ENCODE measurements at places on chromosomes 7 and 10.

DNA sequence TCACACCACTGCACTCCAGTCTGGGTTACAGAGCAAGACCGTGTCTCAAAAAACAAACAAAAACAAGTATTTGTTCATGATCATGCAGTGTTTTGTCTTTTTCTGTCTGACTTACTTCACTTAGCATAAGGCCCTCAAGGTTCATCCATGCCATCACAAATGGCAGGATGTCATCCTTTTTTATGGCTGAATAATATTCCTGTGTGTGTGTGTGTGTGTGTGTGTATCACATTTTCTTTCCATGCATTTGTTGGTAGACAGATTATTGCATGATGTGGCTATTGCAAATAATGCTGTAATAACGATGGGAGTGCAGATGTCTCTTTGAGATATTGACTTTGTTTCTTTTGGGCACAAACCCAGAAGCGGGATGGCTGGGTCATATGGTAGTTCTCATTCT, 14.3 kb upstream of the MNX1 start:
- no peak for DNase-seq

DNA sequence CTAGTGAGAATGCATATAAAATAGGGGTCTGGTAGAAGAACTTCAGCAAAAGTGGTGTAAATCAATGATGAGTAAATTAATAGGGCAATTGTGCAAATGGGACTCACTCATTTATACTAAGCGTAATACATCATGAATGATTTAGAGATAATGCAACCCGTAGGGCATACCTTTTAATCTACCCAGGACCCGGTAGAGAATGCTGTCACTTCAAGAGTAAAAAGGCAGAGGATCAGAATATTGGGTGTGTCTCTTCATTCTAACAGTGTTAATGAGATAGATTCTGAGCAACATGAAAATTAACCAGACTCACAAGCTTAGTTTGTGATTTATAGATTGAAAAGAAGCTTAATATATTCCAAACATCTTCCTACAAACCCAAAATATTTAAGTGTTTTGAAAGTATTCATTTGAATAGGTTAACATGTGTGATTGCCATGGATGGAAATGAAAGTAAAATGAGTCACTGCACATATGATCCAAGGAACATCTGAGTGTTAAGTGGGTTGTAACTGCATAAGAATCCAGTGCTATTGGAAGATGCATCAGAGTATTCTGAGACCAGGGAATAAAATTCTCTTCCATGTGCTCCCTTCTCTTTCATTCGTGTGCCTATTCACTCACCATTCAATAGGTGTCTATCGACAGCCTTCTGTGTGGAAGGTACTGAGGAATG, 690.6 kb downstream of the AUTS2 start:
- DNase-seq = no peak

DNA sequence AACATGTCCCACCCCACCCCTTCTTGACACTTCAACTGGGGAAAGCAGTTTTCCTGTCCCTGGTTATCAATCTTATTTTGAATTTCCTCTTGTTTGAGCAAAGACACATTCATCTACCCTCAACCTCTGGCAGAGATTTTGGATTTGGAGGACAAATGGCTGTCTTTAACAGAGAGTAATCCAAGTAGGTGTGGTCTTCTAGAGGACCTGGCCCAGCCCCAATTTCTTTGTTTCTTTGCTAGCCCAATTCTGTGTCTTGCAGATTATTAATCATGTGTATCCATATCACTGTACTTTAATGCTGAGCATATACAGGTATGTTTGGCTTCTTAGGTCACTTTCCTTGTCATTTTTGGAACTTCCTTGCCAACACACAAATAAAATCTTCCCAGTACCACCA, 58.8 kb upstream of the ADCY1 start:
- no peak for DNase-seq

GRCh38 chr7:151247611-151248345, 716 bp downstream of the SMARCD3 start:
- DNase-seq = no peak

GRCh38 chr10:127932521-127933270, 25.8 kb downstream of the PTPRE start:
- DNase-seq = no peak

GRCh38 chr10:126392469-126392868, 4.2 kb upstream of the ADAM12 start:
- no peak for DNase-seq

- DNase-seq = no peak
Measured at GRCh38 chr10:29618341-29619171, 16.2 kb downstream of the SVIL start.

DNA sequence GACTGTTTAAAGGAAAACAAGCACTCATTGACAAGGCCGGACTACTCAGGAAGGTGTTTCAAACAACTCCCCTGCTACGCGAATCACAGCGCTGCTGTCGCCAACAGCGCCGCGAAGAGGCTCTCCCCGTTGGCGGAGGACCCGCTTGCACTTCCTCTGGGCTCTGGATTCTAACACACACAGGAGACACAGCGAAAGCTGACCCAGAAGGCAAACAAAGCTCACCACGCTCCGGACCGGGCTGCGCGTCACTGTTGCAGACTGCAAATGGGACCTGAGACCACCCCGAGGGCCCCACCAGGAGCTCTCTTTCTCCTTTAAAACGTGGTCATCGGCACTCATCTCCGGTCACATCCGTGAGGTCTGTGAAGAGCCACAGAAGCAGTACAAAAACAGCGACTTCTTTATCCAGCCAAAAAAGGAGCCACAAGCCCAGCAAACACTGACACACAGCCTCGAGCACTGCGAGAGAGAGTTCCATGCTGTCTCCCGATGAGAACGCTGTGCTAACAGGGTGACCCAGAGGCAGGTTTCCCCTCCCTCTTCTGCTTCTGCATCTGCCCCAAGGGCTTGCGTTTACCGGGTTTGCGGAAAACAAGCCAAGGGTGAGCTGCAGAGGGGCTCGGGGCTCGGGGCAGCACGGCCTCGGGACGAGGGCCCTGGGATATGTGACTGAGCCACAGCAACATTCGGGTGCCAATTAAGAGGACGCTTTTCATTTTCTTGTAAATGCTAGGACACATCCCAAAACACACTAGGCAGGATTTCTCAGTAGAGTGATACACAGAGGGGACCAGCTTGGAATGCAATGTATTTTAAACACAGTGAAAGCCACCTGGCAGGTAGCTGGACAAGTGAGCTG, 41.3 kb downstream of the AMZ1 start:
- DNase-seq = no peak

GRCh38 chr10:99966306-99966705, 43.4 kb downstream of the DNMBP start:
- DNase-seq = no peak

- DNase-seq = no peak
Measured at GRCh38 chr10:72625276-72625607, 637 bp downstream of the MICU1 start.

DNA sequence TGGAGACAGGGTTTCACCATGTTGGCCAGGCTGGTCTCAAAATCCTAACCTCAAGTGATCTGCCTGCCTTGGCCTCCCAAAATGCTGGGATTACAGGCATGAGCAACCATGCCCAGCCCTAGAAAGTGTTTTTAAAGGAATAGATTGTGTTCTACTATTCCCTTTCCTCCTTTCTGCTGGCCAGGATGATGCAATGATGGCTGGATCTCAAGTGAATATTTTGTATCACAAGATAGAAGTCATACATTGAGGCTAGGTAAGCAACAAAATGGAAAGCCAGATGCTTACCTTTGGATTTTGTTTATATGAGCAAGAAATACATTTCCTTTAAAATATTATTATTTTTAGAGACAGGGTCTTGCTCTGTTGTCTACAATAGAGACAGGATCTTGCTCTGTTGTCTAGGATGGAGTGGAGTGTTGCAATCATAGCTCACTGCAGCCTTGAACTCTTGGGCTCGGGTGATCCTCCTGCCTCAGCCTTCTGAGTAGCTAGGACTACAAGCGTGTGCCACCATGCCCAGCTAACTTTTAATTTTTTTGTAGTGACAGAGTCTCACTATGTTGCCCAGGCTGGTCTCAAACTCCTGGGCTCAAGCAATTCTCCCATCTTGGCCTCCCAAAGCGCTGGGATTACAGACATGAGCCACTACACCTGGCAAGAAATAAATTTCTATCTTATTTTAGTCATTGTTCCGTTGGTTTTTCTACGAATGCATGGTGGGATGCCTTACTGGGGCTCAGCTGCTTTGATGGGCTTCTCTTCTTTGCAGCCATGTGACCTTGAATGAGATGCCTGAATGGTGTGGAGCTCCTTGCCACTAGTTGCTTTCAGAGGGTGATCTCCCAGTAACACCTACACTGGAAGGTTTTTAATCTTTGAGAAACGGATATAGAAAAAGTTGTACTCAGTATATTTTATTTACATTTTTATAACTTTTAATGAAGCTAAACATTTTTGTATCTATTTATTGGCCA, 5.8 kb upstream of the AEBP1 start:
- no peak for DNase-seq

DNA sequence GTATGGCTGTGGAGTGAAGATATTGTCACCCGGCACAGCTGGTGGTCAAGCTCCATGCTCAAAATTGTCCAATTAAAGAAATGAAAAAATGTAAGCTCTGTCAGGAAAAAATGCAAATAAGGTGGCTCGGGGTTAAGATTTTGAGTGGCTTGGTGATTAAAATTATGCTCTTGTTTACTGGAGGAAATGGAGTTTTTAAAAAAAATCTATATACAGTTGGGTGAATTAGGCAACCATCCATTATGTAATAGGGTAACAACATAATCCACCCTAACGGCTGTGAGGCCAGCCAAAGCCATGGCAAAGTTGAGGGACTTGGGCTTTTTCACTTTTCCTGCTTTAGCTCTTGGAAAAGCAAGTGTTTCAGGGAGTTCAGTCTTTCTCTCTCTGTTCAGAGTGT, 260.8 kb upstream of the HABP2 start:
- DNase-seq = no peak

- no peak for DNase-seq
Measured at GRCh38 chr10:22656036-22656435, 58.3 kb downstream of the PIP4K2A start.

- no peak for DNase-seq
Measured at GRCh38 chr7:20374399-20374798, 43.7 kb downstream of the ITGB8 start.

GRCh38 chr7:102304668-102305067, 18.0 kb downstream of the SH2B2 start:
- no peak for DNase-seq

- DNase-seq = no peak
Measured at GRCh38 chr7:81693080-81693479, 76.8 kb downstream of the HGF start.

- DNase-seq = peak; percentile 68
Measured at GRCh38 chr10:30583778-30584415, 45.7 kb downstream of the LYZL2 start.

DNA sequence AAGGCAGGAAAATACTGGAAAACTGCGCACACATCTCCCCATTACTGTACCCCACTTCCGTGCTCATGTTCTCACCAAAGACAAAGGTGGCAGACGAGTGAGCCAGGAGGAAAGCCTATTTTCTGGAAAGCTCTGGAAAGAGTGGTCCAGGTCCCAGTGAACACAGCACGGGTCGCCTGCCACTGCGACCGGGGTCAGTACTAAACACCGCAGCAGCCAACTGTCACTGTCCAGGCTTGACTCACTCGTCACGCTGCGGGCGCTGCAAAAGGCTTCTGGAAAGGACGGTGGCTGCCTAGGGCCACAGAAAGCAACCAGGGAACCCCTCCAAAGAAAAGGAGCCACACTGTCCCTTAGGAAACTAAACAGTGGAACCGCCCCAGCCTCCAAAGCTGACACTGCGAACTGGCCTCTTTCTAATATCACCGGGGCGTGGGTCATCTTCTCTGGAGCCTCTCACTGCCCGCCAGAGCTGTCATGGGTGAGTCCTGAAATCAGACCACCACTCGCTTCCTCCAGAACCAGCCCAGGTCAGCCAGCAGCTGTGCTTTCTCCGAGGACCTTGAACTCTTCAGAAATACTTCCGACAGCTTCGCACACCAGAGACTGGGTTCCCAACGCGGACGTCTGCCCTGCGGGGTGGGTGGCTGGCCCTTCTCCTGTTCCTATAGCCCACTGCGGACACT, 4.0 kb downstream of the RADIL start:
- DNase-seq = no peak

GRCh38 chr7:115249080-115249479, 327.2 kb downstream of the MDFIC start:
- no peak for DNase-seq

All from suppressor macrophage (primary cell).